Camera-type eye (tissue), 1 donor: ENCODE measurements at places on chromosomes 3 and 15. TPM values are rescaled to one million over a fixed set of nuclear protein-coding genes. Genes with fewer than 3 reads are reported as not detected.

LRRC15 gene
- 1.4 TPM for total RNA-seq

LIPH gene
- 3.3 TPM for total RNA-seq

HYAL3 gene
- 3.9 TPM for total RNA-seq

ERC2 gene
- 24.2 TPM for total RNA-seq
